Nasal cavity respiratory epithelium epithelial cell of viscerocranial mucosa (primary cell): ENCODE measurements at places on chromosomes 5 and 9. TPM values are rescaled to one million over a fixed set of nuclear protein-coding genes. Genes with fewer than 3 reads are reported as not detected.

The ESM1 gene
- 0.68 TPM in 1 of 2 replicates, not detected in the other for total RNA-seq

The OCLN gene
- total RNA-seq = 67.5 and 148 TPM in 2 replicates

The MYMK gene
- not detected in 2 replicates for total RNA-seq

The VLDLR gene
- total RNA-seq = 31.4 and 73.5 TPM in 2 replicates

The MLANA gene
- total RNA-seq = not detected in 2 replicates

The SMIM23 gene
- total RNA-seq = not detected in 2 replicates

The ECM2 gene
- 1.7 and 11.0 TPM in 2 replicates for total RNA-seq

The GFI1B gene
- total RNA-seq = not detected in 2 replicates

The TAF11L4 gene
- not detected in 2 replicates for total RNA-seq

The FSTL4 gene
- total RNA-seq = 0.28 and 0.34 TPM in 2 replicates

The SLC2A8 gene
- 12.3 and 14.7 TPM in 2 replicates for total RNA-seq

The ZCCHC7 gene
- 22.4 and 25.3 TPM in 2 replicates for total RNA-seq

The DNAI1 gene
- total RNA-seq = not detected in 2 replicates

The S1PR3 gene
- under 0.01 and 1.2 TPM in 2 replicates for total RNA-seq

The HMCN2 gene
- under 0.01 TPM in 2 replicates for total RNA-seq

The FGF10 gene
- not detected in 2 replicates for total RNA-seq

The BTNL8 gene
- total RNA-seq = not detected in 2 replicates

The TAF11L10 gene
- total RNA-seq = not detected in 2 replicates

The TRPM3 gene
- under 0.01 TPM in 1 of 2 replicates, not detected in the other for total RNA-seq

The EIF4E1B gene
- not detected in 2 replicates for total RNA-seq

The SPINK5 gene
- total RNA-seq = 30.3 and 51.3 TPM in 2 replicates

The SCGB3A2 gene
- not detected in 2 replicates for total RNA-seq

The KLF4 gene
- 46.5 and 81.6 TPM in 2 replicates for total RNA-seq

The FAM221B gene
- not detected in 2 replicates for total RNA-seq

The OBP2B gene
- total RNA-seq = not detected in 2 replicates

The TSSK1B gene
- under 0.01 and 1.1 TPM in 2 replicates for total RNA-seq

The F2RL1 gene
- total RNA-seq = 44.5 and 59.1 TPM in 2 replicates

The PFN3 gene
- not detected in 2 replicates for total RNA-seq

The CDKN2B gene
- total RNA-seq = 45.5 and 124 TPM in 2 replicates

The C5orf46 gene
- total RNA-seq = not detected in 2 replicates

The RANBP17 gene
- total RNA-seq = 5.5 and 14.3 TPM in 2 replicates

The ETF1 gene
- total RNA-seq = 211 and 273 TPM in 2 replicates

The TRIM14 gene
- total RNA-seq = 4.1 and 16.7 TPM in 2 replicates

The NUTM2G gene
- total RNA-seq = not detected in 2 replicates

The PRSS3 gene
- total RNA-seq = 3.1 and 36.6 TPM in 2 replicates

The TAF11L8 gene
- total RNA-seq = not detected in 2 replicates

The CCDC152 gene
- total RNA-seq = 0.21 and 0.68 TPM in 2 replicates

The DOCK8 gene
- total RNA-seq = 0.34 and 1.3 TPM in 2 replicates

The SLCO6A1 gene
- 0.21 TPM in 1 of 2 replicates, not detected in the other for total RNA-seq

The TLX3 gene
- total RNA-seq = not detected in 2 replicates

The SPATA31D4 gene
- total RNA-seq = not detected in 2 replicates

The CDHR2 gene
- under 0.01 and 0.43 TPM in 2 replicates for total RNA-seq

The NRARP gene
- 6.2 and 23.3 TPM in 2 replicates for total RNA-seq

The HAVCR1 gene
- total RNA-seq = not detected in 2 replicates

The RNF38 gene
- total RNA-seq = 6.5 and 14.5 TPM in 2 replicates

The SHOC1 gene
- total RNA-seq = under 0.01 and 0.07 TPM in 2 replicates

The C5orf52 gene
- total RNA-seq = not detected in 2 replicates

The ADRB2 gene
- total RNA-seq = 20.8 and 24.4 TPM in 2 replicates

The PALM2AKAP2 gene
- 2.7 and 14.2 TPM in 2 replicates for total RNA-seq

The TNFAIP8 gene
- 51.0 and 68.0 TPM in 2 replicates for total RNA-seq

The SLC25A2 gene
- total RNA-seq = 0.14 TPM in 1 of 2 replicates, not detected in the other

The SLC27A6 gene
- 0.28 and 0.34 TPM in 2 replicates for total RNA-seq

The GRXCR2 gene
- total RNA-seq = not detected in 2 replicates

The GLRX gene
- total RNA-seq = 10.3 and 14.0 TPM in 2 replicates

The INSYN2B gene
- total RNA-seq = 0.07 and 1.4 TPM in 2 replicates

The OTULINL gene
- 0.34 and 0.36 TPM in 2 replicates for total RNA-seq
